Stimulated activated CD8-positive, alpha-beta memory T cell treated with anti-CD3 and anti-CD28 coated beads, Interleukin-15, amount 100 ng/mL, for 48 hours (primary cell): ENCODE measurements at places on chromosomes 12 and 14.

DNA sequence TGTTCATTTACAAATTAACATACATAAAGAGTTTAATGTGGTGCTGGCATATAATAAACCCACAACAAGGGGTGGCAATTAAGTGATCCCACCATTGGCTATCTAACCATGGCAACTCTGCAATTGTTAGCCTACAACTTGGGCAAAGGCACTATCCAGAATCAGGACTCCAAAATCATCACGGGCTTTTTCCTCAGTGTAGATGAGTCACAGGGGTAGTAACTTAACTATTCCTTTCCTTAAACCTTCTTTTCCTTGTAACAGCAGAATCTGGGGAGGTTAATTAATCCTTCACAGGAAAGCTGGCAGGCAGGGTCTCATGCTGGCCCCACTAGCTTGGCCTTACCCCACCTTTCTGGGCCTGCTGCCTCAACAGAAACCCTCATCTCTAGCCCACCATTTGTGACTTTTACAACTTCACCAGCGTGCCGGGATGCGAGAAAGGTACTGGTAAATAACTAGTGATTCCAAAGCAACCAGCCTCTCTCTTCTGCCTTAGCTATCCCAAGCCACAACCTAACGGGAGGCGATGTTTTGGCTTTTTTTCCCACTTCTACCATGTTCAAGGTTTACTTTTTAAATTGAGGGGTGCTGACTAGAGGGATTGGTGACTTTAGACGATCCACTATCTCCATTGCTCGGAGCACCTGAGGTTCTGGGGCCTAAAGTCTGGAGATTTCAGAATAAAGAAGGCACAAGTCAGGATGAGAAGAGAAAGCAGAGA lies 744 bp downstream of the ATP5MC2 start:
- no peak for DNase-seq

DNA sequence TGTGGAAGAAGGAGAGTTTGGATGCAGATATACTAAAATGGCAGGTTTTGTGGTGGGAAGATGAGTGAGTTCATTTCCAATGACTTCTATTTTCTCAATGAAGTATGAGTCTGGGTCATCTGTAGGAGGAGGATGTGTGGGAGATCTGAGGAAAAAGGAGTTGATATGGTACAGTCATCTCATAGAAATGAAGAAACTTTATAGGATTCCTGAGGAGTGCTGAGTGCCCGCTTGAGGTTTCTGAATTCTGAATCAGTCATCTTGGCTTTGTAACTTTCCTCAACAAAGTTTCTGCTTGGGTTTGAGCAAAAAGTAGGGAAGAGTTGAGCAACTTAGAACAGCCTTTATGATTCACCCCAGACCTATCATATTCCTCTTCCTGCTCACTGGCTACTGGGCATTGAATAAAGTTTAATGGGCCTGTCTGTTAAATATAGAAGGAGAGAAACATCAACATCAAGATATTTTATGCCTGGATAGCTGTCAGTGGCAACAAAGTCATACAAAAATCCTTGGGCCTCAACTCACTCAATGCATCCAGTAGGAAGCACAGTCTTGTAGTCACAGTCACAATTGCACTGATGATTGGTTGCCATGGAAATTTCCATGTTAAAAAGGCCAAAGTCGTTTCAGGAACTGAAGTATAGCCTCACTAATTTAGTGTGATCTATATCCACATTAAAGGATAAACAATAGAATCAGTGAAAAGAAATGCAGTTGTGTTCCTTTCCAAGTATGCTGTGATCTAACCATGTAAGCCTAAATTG lies 284.7 kb downstream of the DUSP6 start:
- DNase-seq = no peak

DNA sequence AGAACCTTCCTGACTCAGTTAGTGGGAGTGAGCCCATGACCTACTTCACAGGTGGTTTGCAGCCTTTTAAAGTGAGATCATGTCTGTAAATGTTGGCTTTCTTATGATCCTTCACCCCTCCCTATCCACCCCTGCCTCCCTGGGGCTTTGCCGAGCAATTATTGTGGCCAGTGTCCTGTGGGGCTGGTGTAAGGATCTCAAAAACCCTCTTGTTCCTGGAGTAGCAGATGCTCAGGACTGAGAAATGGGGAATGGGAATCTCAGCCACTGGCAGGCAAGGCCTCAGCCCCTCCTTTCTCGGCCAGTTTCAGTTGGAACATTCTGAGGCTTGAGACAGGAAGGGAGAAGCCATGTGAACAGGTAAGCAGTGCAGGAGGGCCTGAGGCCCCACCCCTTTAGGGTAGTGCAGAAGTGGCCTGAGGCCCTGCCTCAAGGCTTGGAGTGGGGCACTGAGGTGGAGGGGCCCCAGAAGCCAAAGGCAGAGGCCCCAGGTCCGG lies 53.8 kb downstream of the PLEKHG3 start:
- no peak for DNase-seq

- no peak for DNase-seq
These were observed 58.4 kb downstream of the SLC25A47 start for GRCh38 chr14:100381395-100382105.

- DNase-seq = no peak
These were observed 170.3 kb downstream of the TTC7B start for GRCh38 chr14:90645842-90646443.

DNA sequence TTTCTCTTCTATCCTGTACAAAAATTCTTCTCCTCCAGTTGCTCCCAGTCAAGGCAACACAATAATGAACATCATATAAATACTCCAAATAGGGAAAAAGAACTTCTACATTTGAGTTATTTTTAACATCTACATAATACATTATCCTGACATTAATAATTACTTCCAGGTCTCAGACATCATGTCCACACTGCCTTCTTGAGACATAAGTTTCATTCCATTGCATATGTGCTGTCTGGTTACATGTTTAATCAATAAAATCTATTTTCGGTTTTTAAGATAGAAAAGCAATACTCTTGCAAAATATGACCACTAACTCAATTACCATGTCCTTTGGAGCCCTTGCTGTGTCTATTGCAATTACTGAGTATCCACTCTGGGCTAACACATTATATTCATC lies 881.9 kb downstream of the GALC start:
- DNase-seq = no peak

GRCh38 chr14:50000380-50001150 lies 107.7 kb downstream of the ARF6 start:
- peak; percentile 79 for DNase-seq
